ENCODE measurements at places on chromosomes 2 and 18.

DNA sequence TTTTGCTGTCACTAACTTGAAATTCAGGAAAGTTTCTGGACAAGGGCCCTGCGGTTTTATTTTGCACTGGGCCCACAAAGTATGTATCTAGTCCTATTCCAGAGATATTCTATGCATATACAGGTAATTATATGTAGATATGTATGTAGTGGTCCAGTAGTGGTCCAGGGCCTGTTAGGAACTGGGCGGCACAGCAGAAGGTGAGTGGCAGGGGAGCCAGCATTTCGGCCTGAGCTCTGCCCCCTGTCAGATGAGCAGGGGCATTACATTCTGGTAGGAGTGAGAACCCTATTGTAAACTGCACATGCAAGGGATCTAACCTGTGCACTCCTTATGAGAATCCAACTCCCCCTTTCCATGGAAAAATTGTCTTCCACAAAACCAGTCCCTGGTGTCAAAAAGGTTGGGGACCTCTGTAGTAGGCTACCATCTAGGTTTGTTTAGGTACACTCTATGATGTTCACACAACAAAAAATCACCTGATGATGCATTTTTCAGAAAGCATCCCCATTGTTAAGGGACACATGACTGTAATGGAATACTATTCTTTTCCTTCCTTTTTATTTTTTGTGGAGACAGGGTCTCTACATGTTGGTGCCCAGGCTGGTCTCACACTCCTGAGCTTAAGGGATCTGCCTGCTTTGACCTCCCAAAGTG, 2.8 kb upstream of the PPP4R3B start:
- DNase-seq, result peak; percentile 40

DNA sequence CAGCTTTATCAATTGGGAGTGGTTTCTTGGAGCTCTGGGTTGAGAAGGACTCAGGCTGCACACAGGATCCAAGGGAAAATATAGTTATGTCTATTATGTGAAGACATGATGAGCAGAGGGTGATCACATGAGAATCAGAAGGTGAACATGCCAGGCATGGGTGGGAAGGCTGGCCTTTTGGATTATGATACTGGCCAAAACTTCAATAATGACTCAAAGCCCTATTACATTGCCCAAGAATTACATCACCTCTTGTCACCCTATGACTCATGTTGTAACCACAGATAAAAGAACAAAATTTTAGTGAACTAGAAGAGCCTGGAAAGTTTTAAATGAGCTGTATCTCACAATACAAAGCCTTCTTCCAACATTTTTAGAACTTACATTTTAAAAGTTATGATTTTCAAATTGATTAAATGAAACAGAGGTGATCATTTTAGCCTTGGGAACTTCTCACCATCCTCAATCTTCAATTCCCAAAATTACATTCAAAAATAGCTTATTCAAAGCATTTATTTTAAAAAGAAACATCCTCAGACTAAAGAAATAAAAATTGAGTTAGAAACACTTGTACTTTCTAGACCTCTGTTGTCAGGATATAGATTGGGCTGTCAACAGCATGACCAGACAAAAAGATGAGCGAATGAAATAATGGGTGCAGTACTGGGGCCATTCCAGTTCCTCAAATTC, 428.3 kb downstream of the MBD2 start:
- peak; percentile 3 for DNase-seq

DNA sequence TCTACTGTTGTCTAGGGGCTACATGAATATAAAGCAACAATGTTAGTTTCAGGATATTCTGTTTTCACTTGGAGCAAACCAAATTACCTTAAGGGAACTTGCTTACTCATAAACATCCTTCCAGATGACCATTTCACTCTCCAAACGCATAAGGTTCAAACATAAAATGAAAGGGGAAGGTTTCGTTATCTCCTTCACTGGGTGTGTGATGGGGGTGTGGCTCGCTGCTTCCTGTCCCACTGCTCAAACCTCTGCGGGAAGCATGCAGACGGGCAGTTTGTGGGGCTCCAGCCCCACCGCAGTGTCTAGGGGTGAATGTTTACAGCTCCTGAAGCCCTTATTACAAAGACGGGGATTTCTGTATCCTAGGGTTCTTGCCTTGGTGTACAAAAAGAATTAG, 1310.9 kb upstream of the TMEFF2 start:
- no peak for DNase-seq

DNA sequence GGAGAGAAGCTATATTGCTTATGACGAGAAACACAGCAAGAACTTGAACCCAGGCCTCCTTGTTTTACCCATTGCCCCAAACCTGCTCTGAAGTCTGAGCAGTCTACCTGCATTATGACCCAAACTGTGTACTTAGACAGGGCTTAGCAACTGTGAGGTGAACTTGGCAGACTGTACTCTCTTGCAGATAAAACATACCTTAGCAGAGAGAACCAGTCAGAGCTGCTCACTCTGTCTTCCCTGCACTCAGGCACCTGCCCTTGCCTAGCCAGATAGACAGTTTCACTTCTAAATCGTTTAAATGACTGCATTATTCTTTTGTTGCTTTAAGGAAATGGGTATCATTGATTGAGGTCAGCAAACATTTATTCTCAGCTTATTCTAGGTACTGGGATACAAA, 20.3 kb downstream of the ITPRID2 start:
- no peak for DNase-seq

- no peak for DNase-seq
These were observed 210.3 kb downstream of the ZRANB3 start for GRCh38 chr2:135320465-135321355.

Data from erythroblast (primary cell).